Bronchus fibroblast of lung (primary cell): ENCODE measurements at places on chromosomes 2 and 18. TPM values are rescaled to one million over a fixed set of nuclear protein-coding genes. Genes with fewer than 3 reads are reported as not detected.

The DNAH7 gene
- under 0.01 and 0.15 TPM in 2 replicates for total RNA-seq

The ALPI gene
- not detected in 2 replicates for total RNA-seq

The SULT1C2 gene
- total RNA-seq: under 0.01 TPM in 1 of 2 replicates, not detected in the other

The LYG2 gene
- not detected in 2 replicates for total RNA-seq

The RNASEH1 gene
- 27.5 and 29.1 TPM in 2 replicates for total RNA-seq

The PARD6G gene
- total RNA-seq: 2.5 and 3.0 TPM in 2 replicates

The ERBB4 gene
- not detected in 2 replicates for total RNA-seq

The CXCR1 gene
- total RNA-seq: not detected in 2 replicates

The DLX2 gene
- 0.15 TPM in 1 of 2 replicates, not detected in the other for total RNA-seq

The CYTIP gene
- not detected in 2 replicates for total RNA-seq

The CENPA gene
- 23.4 and 25.1 TPM in 2 replicates for total RNA-seq

The AQP12B gene
- total RNA-seq: not detected in 2 replicates

The LCT gene
- not detected in 2 replicates for total RNA-seq

The FIGN gene
- total RNA-seq: 0.74 and 2.2 TPM in 2 replicates

The AGXT gene
- 0.15 TPM in 1 of 2 replicates, not detected in the other for total RNA-seq

The MARCO gene
- not detected in 2 replicates for total RNA-seq

The FBXO41 gene
- 1.6 and 1.7 TPM in 2 replicates for total RNA-seq

The PREB gene
- 57.3 and 57.7 TPM in 2 replicates for total RNA-seq

The PRSS56 gene
- not detected in 2 replicates for total RNA-seq

The ADD2 gene
- total RNA-seq: under 0.01 and 0.59 TPM in 2 replicates

The ZNF892 gene
- total RNA-seq: 2.2 and 2.8 TPM in 2 replicates

The FAM210A gene
- total RNA-seq: 6.6 and 7.9 TPM in 2 replicates

The RUFY4 gene
- total RNA-seq: not detected in 2 replicates

The CD226 gene
- total RNA-seq: under 0.01 TPM in 1 of 2 replicates, not detected in the other

The OBSL1 gene
- 32.0 and 32.1 TPM in 2 replicates for total RNA-seq

The BUB1 gene
- 56.5 and 59.0 TPM in 2 replicates for total RNA-seq

The GAD1 gene
- total RNA-seq: not detected in 2 replicates

The RAB1A gene
- 68.3 and 69.1 TPM in 2 replicates for total RNA-seq

The ITPRIPL1 gene
- total RNA-seq: 3.7 and 4.2 TPM in 2 replicates

The COL3A1 gene
- total RNA-seq: 583 and 652 TPM in 2 replicates

The USP37 gene
- total RNA-seq: 4.4 and 5.4 TPM in 2 replicates

The UGT1A6 gene
- total RNA-seq: not detected in 2 replicates

The KCNG2 gene
- total RNA-seq: 1.9 and 3.9 TPM in 2 replicates
